ENCODE measurements at places on chromosomes 5 and 9.
A peak's percentile ranks its signal among the peaks of the same experiment; 100 is the strongest.

DNA sequence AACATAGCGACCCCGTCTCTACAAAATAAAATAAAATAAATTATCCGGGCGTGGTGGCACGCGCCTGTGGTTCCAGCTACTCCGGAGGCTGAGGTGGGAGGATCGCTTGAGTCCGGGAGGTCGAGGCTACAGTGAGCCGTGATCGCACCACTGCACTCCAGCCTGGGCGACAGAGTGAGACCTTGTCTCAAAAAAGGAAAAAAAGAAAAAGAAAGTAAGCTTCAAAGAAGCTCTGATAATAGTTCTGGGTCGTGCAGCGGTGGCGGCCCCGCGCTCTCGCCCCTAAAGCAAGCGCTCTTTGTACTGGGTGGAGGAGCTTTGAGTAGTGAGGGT is 6.8 kb downstream of the TLX3 start:
- DNase-seq, result no peak

- DNase-seq, result peak; percentile 67
Measured at GRCh38 chr9:98087420-98088354, 31.2 kb downstream of the NANS start.

DNA sequence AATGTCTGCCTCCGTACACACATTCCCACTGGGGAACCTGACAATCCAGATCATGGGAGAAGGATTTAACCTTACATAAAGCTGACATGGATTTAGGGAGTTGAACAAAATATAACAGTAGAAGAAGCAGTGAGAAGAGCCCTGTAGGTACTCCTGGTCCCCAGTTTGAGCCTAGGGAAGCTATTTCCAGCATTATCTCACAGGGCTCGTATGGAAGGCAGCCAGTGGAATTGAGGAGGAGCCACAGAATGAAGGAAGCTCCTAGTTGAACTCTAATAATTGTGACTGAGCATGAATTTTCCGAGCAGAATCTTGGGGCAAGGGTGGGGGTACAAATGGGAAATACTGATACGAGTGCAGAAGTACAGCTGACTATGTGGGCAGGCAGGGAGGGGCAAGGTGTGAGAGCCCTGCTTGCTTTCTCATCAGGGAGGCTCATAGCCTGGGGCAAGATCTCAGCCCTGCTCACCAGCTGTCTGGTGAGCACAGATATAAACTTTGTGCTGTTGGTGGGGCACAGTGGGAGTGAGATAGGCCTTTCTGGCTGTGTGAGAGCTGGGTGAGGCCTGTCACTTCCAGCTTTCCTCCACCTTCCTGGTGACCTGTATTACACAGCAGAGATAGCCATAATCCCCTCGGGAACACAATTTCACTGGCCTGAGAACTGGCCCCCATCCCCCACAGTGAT is 290.7 kb upstream of the IL12B start:
- no peak for DNase-seq

DNA sequence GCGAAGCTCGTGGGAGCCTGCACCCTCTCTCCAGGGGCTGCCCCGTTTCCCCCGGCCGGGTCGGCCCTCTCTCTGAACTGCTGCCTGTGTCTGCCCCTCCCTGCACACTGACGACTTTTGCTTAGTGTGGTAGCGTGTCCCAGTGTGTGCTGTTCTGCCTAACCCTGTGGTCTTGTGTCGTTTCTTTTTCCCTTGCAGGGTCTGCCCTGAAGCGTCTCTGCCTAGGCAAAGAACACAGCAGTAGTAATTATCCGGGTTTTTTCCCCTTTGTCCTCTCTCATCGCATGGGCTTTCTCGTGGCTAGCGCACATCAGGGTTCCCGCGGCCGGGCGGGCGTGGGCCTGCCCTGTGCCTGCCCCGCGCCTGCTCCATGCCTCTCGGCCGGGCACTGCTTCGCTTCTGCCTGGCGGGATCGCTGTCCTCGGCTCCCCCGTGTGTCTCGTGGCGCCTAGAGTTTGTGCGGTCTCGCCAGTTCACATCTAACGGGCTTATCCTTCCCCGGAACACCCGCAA is 122.7 kb downstream of the WNK2 start:
- DNase-seq, result no peak

DNA sequence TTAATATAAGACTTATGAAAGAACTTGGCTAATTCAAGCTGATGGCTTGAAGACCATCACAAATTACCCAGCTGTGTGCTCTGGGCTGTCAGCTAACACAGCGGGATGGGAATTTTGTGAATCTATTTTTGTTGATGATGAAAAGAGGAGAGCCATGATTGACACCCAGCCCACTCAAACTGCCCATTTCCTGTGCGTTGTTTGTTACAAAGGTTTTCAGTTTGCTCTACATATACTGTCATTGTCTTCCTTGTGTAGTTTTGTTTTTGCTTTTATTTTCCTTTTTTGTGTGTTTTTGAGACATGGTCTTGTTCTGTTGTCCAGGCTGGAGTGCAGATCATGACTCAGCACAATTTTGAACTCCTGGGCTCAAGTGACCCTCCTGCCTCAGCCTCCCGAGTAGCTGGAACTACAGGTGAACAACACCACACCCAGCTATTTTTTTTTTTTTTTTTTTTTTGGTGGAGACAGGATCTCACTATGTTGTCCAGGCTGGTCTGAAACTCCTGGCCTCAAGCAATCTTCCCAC is 400.3 kb downstream of the ICE1 start:
- DNase-seq, result no peak

- no peak for DNase-seq
Measured at GRCh38 chr5:121962958-121963357, 1.2 kb downstream of the SRFBP1 start.

- no peak for DNase-seq
Measured at GRCh38 chr5:155700333-155700732, 626.6 kb upstream of the SGCD start.

Data from GM13976 (cell line).